GM12878 (cell line): ENCODE measurements at places on chromosomes 1 and 21. TPM values are rescaled to one million over a fixed set of nuclear protein-coding genes. Genes with fewer than 3 reads are reported as not detected.

GRCh38 chr1:153849487-153850185, 73.1 kb downstream of the GATAD2B start:
- peaks cover 7% of the 10 kb centered on the region; the same call in 1 of the 2 replicates for H3K36me3 ChIP-seq
- no peaks in the 10 kb centered on the region for H3K27me3 ChIP-seq
- peak overlapping the region; percentile 70 for H3K27ac ChIP-seq
- peak; percentile 78 for DNase-seq

GRCh38 chr1:167770127-167770526, 48.3 kb downstream of the MPZL1 start:
- DNase-seq = no peak
- no peaks in the 10 kb centered on the region for H3K4me1 ChIP-seq
- H3K36me3 ChIP-seq = peaks cover 40% of the 10 kb centered on the region
- H3K4me3 ChIP-seq = no peak overlapping the region
- H3K27ac ChIP-seq = no peak overlapping the region

DNA sequence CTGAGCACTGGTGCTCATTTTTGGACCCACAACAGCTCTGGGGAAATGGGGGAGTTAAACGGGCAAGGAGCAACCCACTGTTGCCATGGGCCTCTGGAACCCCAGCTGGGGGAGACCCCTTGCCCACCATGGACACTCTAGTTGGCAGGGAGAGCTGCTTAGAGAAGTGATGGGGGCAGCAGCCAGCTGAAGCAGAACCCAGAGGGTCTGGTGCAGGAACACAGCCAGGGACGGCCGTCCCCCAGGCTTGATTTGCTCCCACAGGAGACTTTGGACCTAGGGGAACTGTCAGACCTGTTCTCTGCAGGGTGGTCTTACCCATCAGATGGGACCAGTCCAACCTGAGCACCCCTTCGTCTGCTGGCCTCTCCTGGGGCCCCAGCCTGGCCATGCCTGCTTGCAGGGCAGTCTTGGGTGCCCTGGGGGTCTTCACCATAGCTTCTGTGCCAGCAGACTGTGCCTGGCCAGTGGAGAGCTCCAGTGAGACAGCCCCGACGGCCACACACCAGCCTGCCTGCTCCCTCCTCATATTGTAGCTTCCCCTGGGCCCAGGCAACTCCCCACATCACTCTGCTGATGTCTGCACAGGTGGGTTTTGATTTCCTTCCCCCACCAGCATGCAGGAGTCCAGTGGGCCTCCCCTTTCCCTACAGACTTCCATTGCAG, 11.3 kb downstream of the SPATC1L start:
- no peak overlapping the region for H3K4me3 ChIP-seq
- H3K27ac ChIP-seq = no peak overlapping the region
- no peak for DNase-seq
- no peaks in the 10 kb centered on the region for H3K27me3 ChIP-seq

The KRTAP6-3 gene
- not detected in 2 replicates for total RNA-seq

The MRPS6 gene
- total RNA-seq = 97.0 and 101 TPM in 2 replicates

DNA sequence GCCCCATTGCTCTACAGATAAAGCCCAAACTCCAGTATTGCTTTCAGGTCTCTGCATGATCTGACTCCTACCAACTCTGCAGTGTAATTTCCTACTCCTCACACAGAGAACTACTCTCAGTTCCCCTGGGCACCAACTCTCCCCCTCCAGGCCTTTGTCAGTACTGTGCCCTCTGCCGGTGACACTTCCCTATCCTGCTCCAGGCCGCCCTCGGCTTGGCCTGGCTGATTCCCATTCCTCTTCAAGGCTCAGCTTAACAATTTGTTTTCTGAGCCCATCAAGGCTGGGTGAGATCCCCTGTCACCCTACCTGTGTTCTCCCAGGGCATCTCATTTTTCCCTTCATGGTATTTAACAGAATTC, 2.6 kb downstream of the SLAMF8 start:
- no peaks in the 10 kb centered on the region for H3K36me3 ChIP-seq
- no peak overlapping the region for H3K4me3 ChIP-seq
- peaks cover 35% of the 10 kb centered on the region for H3K4me1 ChIP-seq
- no peaks in the 10 kb centered on the region for H3K27me3 ChIP-seq

The UQCRH gene
- total RNA-seq = 363 and 392 TPM in 2 replicates

- no peaks in the 10 kb centered on the region for H3K4me1 ChIP-seq
- no peak overlapping the region for H3K4me3 ChIP-seq
- H3K36me3 ChIP-seq = no peaks in the 10 kb centered on the region
Measured at GRCh38 chr1:116934586-116935207, 25.0 kb downstream of the PTGFRN start.

GRCh38 chr1:30023339-30024022, 699.9 kb downstream of the MATN1 start:
- no peak overlapping the region for H3K27ac ChIP-seq
- H3K4me3 ChIP-seq = no peak overlapping the region
- no peaks in the 10 kb centered on the region for H3K36me3 ChIP-seq

The CLEC20A gene
- not detected in 2 replicates for total RNA-seq

DNA sequence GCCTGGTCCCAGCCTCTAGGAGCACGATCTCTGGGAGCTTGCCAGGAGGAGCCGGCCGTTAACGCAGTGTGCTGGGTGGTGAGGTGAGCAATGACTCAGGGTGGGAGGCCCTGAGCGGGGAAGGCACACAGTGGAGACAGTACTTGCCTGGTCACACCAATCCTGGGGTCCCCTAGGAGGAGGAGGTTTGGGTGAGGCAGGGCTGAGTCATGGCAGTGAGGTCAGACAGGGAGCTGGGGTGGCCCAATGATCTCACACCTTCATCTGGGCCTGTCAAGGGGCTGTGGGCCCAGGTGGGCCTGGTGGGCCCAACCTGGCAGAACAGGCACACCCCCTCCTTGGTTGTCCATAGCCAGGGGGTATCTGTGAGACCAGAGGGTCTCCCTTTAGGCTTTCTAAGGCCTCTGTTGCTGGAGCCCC, 8.6 kb upstream of the EDN2 start:
- no peaks in the 10 kb centered on the region; the same call in 1 of the 2 replicates for H3K4me1 ChIP-seq
- no peaks in the 10 kb centered on the region for H3K36me3 ChIP-seq
- H3K4me3 ChIP-seq = no peak overlapping the region

The HES2 gene
- total RNA-seq = 0.32 and 1.0 TPM in 2 replicates

- no peaks in the 10 kb centered on the region for H3K4me1 ChIP-seq
- DNase-seq = no peak
- peaks cover 3% of the 10 kb centered on the region; the same call in 1 of the 2 replicates for H3K27me3 ChIP-seq
- H3K4me3 ChIP-seq = no peak overlapping the region
- H3K36me3 ChIP-seq = no peaks in the 10 kb centered on the region
Measured at GRCh38 chr1:55231745-55232144, 16.6 kb upstream of the USP24 start.

- H3K4me1 ChIP-seq = no peaks in the 10 kb centered on the region
- no peak overlapping the region for H3K27ac ChIP-seq
- no peak for DNase-seq
Measured at GRCh38 chr21:10641107-10641506, 119.7 kb downstream of the TPTE start.

DNA sequence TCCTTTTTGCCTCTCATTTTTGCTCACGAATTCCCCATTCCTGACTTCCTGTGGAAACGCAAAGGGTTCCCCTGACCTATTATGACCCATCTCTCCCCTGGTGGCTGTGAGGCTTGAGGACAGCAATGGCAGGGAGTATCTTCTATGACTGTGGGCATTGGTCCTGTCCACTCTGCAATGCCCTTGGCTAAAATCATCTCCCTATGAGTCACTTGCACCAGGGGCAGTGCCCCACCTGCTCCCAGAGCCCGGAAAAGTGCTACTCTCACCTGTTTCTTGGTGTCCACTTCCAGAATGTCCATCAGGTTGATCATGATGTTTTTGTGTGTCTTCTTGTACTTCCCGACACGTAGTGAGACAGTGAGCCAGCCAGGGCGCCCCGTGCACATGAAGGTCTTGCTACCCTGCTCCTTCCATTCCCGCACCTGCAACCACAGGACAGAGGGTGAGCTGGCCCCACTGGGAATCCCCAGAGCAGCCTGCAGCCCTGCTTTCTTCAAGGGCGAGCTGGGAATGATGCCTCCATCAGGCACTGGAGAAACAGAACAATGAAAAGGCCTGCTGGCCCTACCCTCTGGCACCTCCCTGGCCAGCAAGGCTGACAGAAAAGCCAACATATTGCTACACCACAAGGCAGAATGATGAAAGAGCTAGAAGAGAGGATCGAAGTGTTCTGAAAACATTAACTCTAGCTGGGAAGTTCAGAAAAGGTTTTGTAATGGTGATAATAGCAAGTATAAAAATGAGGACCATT, 3.5 kb downstream of the DHCR24 start:
- peaks cover 13% of the 10 kb centered on the region for H3K4me1 ChIP-seq
- no peak for DNase-seq
- H3K27me3 ChIP-seq = no peaks in the 10 kb centered on the region

The ELAPOR1 gene
- total RNA-seq = 0.21 TPM in 1 of 2 replicates, not detected in the other

GRCh38 chr21:41186755-41187536, 19.0 kb downstream of the BACE2 start:
- no peaks in the 10 kb centered on the region for H3K27me3 ChIP-seq
- no peaks in the 10 kb centered on the region for H3K4me1 ChIP-seq
- no peak for DNase-seq
- H3K4me3 ChIP-seq = no peak overlapping the region
- H3K27ac ChIP-seq = no peak overlapping the region
- no peaks in the 10 kb centered on the region for H3K36me3 ChIP-seq

- no peak overlapping the region for H3K4me3 ChIP-seq
- H3K27ac ChIP-seq = no peak overlapping the region
- DNase-seq = no peak
Measured at GRCh38 chr1:182003025-182003725, 58.3 kb downstream of the ZNF648 start.

GRCh38 chr1:110673197-110673701, 1.5 kb downstream of the KCNA3 start:
- peaks cover 29% of the 10 kb centered on the region for H3K4me1 ChIP-seq
- H3K27me3 ChIP-seq = peaks cover 4% of the 10 kb centered on the region
- H3K36me3 ChIP-seq = no peaks in the 10 kb centered on the region
- no peak for DNase-seq
- H3K4me3 ChIP-seq = peak overlapping the region; percentile 64
- H3K27ac ChIP-seq = peak overlapping the region; percentile 59

DNA sequence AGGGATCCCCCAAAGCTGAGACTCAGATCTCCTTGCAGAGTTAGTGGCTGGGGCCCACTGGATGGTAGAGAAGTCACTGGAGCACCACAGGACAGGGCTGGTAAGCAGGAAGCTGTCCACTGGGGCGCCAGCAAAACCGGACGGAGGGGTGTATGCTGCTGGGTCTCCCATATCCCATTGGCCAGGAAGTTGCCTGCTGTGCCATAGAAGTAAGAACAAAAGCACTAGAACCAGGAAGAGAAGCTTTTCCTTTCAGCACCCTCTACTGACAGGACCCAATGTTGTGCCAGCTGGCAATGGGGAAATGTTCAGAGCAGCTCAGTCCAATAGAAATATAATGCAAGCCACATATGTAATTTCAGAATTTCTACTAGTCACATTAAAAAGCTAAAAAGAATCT, 146.6 kb downstream of the SPATA46 start:
- no peaks in the 10 kb centered on the region for H3K27me3 ChIP-seq
- H3K36me3 ChIP-seq = no peaks in the 10 kb centered on the region
- no peak overlapping the region for H3K27ac ChIP-seq
- H3K4me3 ChIP-seq = no peak overlapping the region
- no peak for DNase-seq

- no peaks in the 10 kb centered on the region for H3K27me3 ChIP-seq
- peaks cover 11% of the 10 kb centered on the region for H3K4me1 ChIP-seq
- H3K4me3 ChIP-seq = peak overlapping the region; percentile 87
- peak overlapping the region; percentile 97 for H3K27ac ChIP-seq
Measured at GRCh38 chr1:226063224-226063976, 884 bp downstream of the H3-3A start.

GRCh38 chr1:170776777-170777176, 112.8 kb downstream of the PRRX1 start:
- no peak for DNase-seq
- H3K27me3 ChIP-seq = no peaks in the 10 kb centered on the region
- H3K27ac ChIP-seq = no peak overlapping the region

DNA sequence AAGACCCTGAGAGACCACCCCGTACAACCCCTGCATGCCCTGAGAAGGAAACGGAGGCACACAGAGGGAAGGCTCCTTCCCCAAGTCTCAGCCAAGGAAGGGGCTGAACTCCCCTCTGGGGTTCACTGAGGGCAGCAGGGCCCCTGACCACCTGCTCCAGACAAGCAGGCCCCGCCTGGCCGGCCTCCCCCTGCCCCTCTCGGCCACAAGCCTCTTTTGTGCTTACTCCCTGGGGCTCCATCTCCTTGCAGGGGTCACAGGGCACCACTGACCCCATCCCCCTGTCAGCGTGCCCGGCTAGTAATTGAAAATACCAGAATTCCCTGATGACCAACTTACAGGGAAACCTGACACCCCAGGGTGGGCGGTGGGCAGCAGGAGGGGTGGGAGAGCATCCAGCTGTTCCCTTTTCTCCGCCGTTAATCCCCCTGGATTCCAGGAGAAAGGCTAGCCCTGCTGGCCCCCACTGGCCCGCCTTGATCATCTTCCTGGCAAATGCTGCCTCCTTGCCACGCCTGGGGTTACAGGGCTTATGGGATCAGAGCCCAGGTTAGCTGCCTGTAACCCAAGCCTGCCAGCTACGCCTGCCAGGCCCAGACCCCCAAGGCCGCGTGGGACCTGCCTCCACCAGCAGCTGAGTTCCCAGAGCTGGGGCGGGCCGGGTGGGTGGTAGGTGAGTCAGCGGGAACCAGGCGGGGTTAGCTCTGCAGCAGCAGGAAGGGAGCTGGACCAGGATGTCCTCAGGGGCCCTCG, 96.1 kb downstream of the LACTBL1 start:
- H3K27me3 ChIP-seq = no peaks in the 10 kb centered on the region
- no peaks in the 10 kb centered on the region for H3K36me3 ChIP-seq
- H3K4me3 ChIP-seq = no peak overlapping the region
- no peak for DNase-seq
- H3K4me1 ChIP-seq = no peaks in the 10 kb centered on the region
- H3K27ac ChIP-seq = no peak overlapping the region

The OR2T35 gene
- total RNA-seq = 0.49 and 0.66 TPM in 2 replicates

GRCh38 chr1:182426442-182427430, 23.2 kb upstream of the RGSL1 start:
- H3K4me3 ChIP-seq = peak overlapping the region; percentile 19; the same call in 1 of the 2 replicates
- H3K27me3 ChIP-seq = no peaks in the 10 kb centered on the region
- H3K4me1 ChIP-seq = peaks cover 38% of the 10 kb centered on the region
- no peaks in the 10 kb centered on the region for H3K36me3 ChIP-seq
- peak overlapping the region; percentile 74 for H3K27ac ChIP-seq
- DNase-seq = peak; percentile 89

DNA sequence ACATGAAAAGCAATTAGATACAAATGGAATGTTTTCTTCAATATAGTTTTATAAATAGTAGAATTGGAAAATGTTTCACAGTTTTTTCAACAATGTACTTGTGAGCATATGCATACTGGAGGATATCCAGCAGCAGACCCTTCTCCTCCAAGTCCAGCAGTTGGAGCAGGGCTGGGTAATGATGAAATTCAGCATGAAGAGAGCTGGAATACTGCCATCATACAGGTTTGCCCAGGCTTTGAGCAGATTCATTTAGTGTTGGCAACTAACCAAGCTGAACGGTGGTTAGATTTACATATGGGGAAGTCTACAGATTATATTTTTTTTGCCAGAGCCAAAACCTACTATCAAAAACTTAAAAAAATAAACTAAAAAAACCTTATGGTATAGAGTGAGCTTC, 38.3 kb downstream of the WDR3 start:
- no peaks in the 10 kb centered on the region for H3K27me3 ChIP-seq
- no peaks in the 10 kb centered on the region for H3K4me1 ChIP-seq
- no peaks in the 10 kb centered on the region; the same call in 1 of the 2 replicates for H3K36me3 ChIP-seq
- H3K27ac ChIP-seq = no peak overlapping the region
- no peak overlapping the region for H3K4me3 ChIP-seq

GRCh38 chr1:36304970-36305914, 926 bp upstream of the SH3D21 start:
- H3K4me3 ChIP-seq = no peak overlapping the region
- no peaks in the 10 kb centered on the region for H3K27me3 ChIP-seq
- H3K27ac ChIP-seq = no peak overlapping the region
- no peak for DNase-seq
- peaks cover 27% of the 10 kb centered on the region for H3K4me1 ChIP-seq

- no peaks in the 10 kb centered on the region for H3K36me3 ChIP-seq
- no peak overlapping the region for H3K4me3 ChIP-seq
- no peak for DNase-seq
- no peak overlapping the region for H3K27ac ChIP-seq
- no peaks in the 10 kb centered on the region for H3K27me3 ChIP-seq
Measured at GRCh38 chr1:223230161-223230881, 87.3 kb upstream of the TLR5 start.
